ENCODE measurements at places on chromosomes 1 and 21.

DNA sequence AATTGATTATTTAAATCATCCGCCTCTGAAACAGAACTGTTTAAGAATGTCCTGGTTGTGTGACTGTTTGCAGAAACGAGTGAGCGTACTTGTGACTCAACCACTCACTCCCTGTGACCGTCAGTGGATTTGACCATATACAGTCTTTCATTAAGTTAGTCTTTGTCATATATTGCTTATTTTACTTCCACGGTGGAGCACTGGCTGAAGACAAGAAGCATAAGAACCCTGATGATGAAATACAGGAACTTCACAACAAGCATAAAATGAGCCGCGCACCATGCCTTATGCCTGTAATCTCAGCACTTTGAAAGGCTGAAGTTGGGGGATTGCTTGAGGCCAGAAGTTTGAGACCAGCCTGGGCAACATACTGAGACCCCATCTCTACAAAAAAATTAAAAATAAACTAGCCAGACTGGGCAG lies 194.0 kb downstream of the TOMM20 start:
- DNase-seq, result no peak

- DNase-seq, result no peak
These were observed 163.0 kb downstream of the GRIK3 start for GRCh38 chr1:36871146-36871971.

GRCh38 chr1:66999640-67000400 lies 54.1 kb downstream of the SLC35D1 start:
- DNase-seq, result no peak

- DNase-seq, result no peak
These were observed 43.2 kb downstream of the HIVEP3 start for GRCh38 chr1:41875487-41875886.

GRCh38 chr1:240189386-240189989 lies 97.8 kb downstream of the FMN2 start:
- peak; percentile 30 for DNase-seq

DNA sequence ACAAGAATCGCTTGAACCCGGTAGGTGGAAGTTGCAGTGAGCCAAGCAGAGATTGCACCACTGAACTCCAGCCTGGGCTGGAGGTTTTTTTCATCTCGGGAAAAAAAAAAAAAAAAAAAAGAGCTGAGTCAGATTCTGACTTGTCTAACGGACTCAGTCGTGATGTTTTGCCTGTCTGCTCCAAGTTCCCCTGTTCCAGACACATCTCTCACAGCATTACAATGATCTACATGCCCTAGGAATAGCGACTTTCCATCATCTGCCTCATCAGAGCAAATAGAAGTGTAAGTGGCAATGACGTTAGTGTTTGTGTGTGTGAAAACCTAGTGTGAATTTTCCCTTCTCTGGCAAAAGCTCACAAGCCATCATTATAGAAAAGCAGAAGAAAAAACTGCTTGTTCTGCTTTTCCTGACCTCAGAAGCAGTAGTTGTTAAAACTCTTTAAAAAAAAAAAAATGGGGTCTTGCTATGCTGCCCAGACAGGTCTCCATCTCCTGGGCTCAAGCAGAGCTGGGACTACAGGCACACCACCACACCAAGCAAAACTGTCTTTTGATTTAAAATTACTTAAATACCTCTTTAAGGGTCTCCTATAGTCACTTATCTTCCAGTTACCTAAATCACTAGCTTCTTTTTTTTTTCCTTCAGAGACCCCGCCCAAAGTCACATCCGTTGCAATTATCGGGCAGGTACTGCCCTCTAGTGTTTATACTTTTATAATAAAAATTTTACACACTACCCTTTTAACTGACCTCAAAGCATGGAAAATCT lies 37.3 kb downstream of the PLEKHO1 start:
- peak; percentile 44 for DNase-seq

- DNase-seq, result peak; percentile 74
These were observed 35.0 kb upstream of the JAK1 start for GRCh38 chr1:65001231-65001792.

DNA sequence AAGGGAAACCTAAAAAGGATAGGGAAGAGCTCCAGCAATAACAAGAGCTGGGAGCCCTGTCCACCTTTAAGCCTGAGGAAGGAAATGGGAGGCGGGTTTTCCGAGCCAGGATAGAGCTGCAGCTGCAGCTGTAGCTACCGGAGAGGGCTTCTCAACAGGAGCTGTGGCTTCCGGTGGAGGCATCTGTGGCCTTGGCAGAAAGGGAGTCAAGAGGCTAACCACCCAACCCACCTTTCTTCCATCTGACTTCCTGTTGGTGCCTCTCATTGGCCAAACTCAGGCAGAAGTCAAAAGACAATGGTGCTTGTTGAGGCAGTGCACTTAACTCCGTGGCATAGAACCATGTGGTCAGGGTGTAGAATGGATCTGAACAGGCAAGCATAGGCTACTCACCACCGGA lies 313.1 kb upstream of the DAB1 start:
- DNase-seq, result peak; percentile 34

GRCh38 chr1:65422241-65423203 lies 2.1 kb downstream of the LEPR start:
- no peak for DNase-seq

- no peak for DNase-seq
These were observed 27.6 kb downstream of the CSMD2 start for GRCh38 chr1:34137411-34137810.

- no peak for DNase-seq
These were observed 68.5 kb downstream of the RBM11 start for GRCh38 chr21:14284481-14284880.

All from activated CD8-positive, alpha-beta T cell treated with anti-CD3 and anti-CD28 coated beads, Interleukin-2, amount 10 ng/mL, durations not matched to agents 7 days and 5 days (primary cell).